ENCODE measurements at places on chromosomes 7 and 10. TPM values are rescaled to one million over a fixed set of nuclear protein-coding genes. Genes with fewer than 3 reads are reported as not detected.

DNA sequence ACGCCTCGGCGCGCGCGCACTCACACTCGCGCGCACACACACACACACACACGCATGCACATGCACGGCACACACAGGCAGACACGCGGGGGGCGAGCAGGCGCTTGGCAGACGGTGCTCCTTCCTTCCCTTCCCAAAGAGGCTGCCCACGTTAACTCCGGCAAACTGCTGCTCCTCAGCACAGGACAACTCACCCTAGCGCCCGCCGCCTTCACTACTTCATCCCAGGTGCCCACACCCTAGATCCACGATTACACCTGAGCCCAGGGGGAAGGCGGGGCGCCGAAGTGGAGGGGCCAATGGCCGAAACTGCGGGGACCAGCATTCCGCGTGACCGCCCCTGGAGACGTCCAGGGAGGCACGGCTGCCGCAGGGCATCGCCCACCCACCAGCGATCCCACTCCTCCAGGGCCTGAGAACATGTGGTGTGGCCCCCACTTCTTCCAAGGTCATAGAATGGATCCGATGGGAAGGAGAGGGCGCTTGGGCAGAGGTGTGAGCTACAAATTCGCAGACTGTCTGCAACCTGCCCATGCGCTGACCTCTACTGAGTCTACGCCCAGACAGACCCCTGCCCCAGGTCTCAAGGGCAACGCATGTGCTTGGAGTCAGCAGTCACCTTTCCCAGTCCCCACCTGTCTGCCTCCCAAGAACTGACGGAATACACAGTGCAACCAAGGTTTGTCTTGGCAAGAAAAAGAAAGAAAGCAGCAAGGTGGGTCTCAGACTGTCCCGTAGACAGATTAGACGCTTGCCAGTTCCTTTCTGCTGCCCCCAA is 74.6 kb downstream of the CALN1 start:
- no peaks in the 10 kb centered on the region for H3K4me1 ChIP-seq
- no peak overlapping the region for H3K27ac ChIP-seq
- no peaks in the 10 kb centered on the region for H3K36me3 ChIP-seq
- peak overlapping the region; percentile 36 for H3K4me3 ChIP-seq
- peak; percentile 61 for DNase-seq

GRCh38 chr7:148084138-148084537 is 506.4 kb upstream of the C7orf33 start:
- H3K27ac ChIP-seq = no peak overlapping the region
- no peaks in the 10 kb centered on the region for H3K36me3 ChIP-seq
- no peak overlapping the region for H3K4me3 ChIP-seq

The DLX6 gene
- not detected for polyA plus RNA-seq

The WEE2 gene
- 0.02 TPM for polyA plus RNA-seq

The GPR26 gene
- polyA plus RNA-seq = not detected

Data from pancreas (tissue), 10 donors.